Naive thymus-derived CD4-positive, alpha-beta T cell (primary cell): ENCODE measurements at places on chromosomes 3 and 15. TPM values are rescaled to one million over a fixed set of nuclear protein-coding genes. Genes with fewer than 3 reads are reported as not detected.

Gene SNTN
- total RNA-seq: not detected

Gene TICRR
- total RNA-seq: 0.19 TPM

Gene NANOGP8
- total RNA-seq: not detected

Gene SLCO3A1
- 16.9 TPM for total RNA-seq

Gene NEK11
- 1.7 and 2.4 TPM in 2 replicates for total RNA-seq

Gene ZNF774
- total RNA-seq: 0.22 TPM

Gene FMN1
- total RNA-seq: 0.57 TPM

Gene AMIGO3
- 0.24 TPM in 1 of 2 replicates, not detected in the other for total RNA-seq

Gene SOX14
- total RNA-seq: not detected

Gene CPOX
- 11.4 TPM for total RNA-seq

Gene MYO5A
- total RNA-seq: 20.8 TPM

Gene CAPN3
- 6.5 and 7.2 TPM in 2 replicates for total RNA-seq

Gene RFTN1
- total RNA-seq: 68.8 and 71.2 TPM in 2 replicates

Gene FOXL2NB
- not detected for total RNA-seq

Gene DPPA2
- not detected in 2 replicates for total RNA-seq

Gene MAP2K5
- 33.9 TPM for total RNA-seq

Gene SLC22A14
- 0.15 TPM in 1 of 2 replicates, not detected in the other for total RNA-seq

Gene ATP8B4
- total RNA-seq: 18.5 TPM

Gene IL17RB
- total RNA-seq: not detected

Gene ACP3
- not detected in 2 replicates for total RNA-seq

Gene SCAMP2
- 116 TPM for total RNA-seq

Gene TTLL13
- 0.85 TPM for total RNA-seq

Gene UROC1
- total RNA-seq: not detected

Gene UBAP1L
- total RNA-seq: 12.1 TPM

Gene EHHADH
- total RNA-seq: 1.6 TPM

Gene GP9
- not detected in 2 replicates for total RNA-seq

Gene CRBN
- total RNA-seq: 69.1 and 73.0 TPM in 2 replicates

Gene C2CD4B
- total RNA-seq: 0.24 TPM

Gene FRMD5
- total RNA-seq: not detected in 2 replicates

Gene MESP2
- total RNA-seq: not detected

Gene CLCN2
- 5.0 TPM for total RNA-seq

Gene FGD5
- 0.37 TPM for total RNA-seq

Gene GOLGA6A
- total RNA-seq: 0.53 TPM

Gene PPP1R14D
- not detected for total RNA-seq

Gene PAQR9
- total RNA-seq: not detected

Gene TMEM41A
- 29.1 TPM for total RNA-seq

Gene C3orf38
- 40.2 TPM for total RNA-seq

Gene RASL12
- not detected in 2 replicates for total RNA-seq

Gene ITGA11
- 0.22 TPM for total RNA-seq

Gene BFSP2
- total RNA-seq: not detected

Gene ARGFX
- total RNA-seq: not detected

Gene CCDC9B
- 2.7 TPM for total RNA-seq

Gene MYLK
- 0.35 TPM for total RNA-seq
